8988T (cell line): ENCODE measurements at places on chromosomes 16 and 17.

DNA sequence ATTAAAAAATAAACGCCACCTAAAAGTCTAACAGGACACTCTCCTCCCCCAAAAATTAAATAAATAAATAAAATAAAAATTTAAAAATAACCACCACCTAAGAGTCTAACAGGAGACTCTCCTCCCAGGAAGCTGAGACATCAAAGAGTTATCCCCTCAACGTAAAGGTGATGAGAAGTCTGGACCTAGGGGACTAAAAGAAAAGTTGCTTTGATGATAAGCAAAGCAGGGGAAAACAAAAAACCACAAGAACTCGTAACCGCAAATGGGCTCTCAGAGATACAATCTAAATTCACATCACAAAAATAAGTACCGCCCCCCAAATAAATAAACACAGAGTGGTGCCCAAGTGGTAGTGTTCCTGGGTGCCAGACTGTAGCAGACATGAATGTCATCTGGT is 412.2 kb downstream of the ZFHX3 start:
- no peak for DNase-seq

DNA sequence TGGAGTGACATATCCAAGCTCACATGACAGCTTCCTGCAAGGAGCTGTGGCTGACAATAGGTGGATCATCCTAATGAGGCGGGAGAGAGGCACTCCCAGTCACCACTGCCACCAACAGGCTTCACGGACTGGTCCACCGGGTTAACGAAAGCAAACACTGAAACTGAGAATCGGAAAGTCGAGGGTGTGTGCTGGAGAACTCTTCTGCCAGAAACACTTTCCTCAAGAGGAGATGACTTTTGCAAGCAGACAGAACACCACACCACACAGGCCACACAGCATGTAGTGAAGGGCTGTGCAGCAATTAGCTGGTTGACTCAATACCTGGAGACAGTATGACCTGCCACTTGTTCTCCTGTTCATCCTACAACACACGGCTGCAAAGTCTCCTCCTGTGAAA is 53.0 kb upstream of the DNAJA2 start:
- no peak for DNase-seq

DNA sequence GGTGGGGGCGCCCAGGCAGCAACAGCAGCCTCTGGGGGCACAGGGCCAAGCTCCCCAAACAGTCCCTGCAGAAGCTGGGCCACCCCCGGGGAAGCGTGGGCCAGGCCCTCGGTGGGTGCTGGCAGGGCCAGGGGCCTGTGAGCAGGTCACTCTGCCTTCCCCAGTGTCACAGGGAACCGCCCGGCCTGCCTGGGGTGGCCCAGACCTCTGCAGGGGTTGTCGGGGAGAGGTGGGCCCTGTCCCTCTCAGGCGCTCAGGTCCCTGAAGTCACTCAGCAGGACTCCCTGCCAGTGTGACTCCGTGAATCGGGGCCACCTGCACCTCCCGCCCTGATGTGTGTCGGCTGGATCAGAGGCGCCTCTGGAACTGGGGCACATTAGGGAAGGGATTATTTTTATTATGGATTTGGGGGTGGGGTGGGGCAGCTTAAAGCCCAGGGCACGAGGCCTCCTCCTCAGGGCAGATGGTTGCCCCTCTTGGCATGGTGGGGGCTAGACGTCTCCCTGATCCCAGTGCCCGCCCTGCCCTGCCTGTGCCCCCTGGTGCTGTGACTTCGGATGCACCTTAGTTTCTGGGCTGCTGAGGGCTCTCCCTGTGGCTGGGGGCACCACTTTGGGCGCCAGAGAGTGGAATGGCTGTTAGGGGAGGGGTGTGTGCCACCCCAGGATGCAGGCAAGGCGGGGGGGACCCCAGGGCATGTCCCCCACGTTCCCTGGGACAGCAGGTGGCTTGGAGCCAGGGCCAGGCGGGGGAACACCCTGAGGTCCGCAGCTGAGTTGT is 1.2 kb upstream of the GNG13 start:
- DNase-seq = no peak

DNA sequence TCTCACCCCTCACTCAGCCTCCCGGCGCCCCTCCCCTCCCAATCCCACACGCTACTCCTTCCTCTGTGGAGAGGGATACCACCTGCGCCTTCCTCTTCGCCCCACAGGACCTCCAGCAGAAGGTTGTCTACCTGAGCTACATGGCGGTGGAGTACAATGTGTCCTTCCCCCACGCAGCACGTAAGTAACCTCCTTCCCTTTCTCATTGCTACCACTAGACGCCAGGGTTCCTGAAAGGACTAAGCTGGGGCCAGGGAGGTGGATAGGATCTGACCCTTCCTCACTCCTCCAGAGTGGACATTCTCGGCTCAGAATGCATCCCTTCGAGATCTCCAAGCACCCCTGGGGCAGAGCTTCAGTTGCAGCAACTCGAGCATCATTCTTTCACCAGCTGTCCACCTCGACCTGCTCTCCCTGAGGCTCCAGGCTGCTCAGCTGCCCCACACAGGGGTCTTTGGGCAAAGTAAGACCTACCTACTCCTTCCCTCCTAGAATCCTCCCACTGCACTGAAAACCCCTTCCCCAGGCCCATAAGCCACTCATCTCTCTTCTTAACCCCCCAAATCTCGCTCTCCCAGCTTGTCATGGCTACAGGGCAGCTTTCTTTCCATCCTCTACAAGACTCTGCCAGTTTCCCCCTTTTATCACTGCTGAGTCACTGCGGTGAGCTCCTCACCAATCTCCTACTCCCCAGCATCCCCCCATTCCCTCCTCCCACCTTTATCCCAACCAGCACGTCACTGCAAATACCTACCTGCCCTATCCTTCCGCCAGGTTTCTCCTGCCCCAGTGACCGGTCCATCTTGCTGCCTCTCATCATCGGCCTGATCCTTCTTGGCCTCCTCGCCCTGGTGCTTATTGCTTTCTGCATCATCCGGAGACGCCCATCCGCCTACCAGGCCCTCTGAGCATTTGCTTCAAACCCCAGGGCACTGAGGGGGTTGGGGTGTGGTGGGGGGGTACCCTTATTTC is 1.5 kb downstream of the CD68 start:
- no peak for DNase-seq
